CD4-positive, alpha-beta T cell (primary cell): ENCODE measurements at places on chromosomes 6 and 20. TPM values are rescaled to one million over a fixed set of nuclear protein-coding genes. Genes with fewer than 3 reads are reported as not detected.

DNA sequence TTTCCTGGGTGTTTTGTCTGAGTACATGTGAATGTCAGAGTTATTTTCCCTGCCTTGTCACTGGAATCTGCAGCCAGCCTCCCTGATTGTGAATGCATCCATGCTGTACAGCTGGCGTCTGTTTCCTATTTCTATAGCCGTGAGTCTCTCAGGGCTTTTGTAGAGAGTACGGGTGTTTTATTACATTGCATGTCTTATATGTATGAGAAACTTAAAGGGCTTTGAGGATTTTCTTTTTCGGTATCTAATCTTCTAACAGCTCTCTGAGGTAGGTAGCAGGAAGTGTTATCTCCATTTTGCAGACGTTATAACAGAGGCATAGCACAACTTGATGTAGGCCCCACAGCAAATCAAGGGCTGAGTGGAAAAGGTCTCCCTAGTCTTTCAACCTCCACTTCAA, 272.9 kb downstream of the PRL start:
- DNase-seq = no peak
- no peaks in the 10 kb centered on the region for H3K27me3 ChIP-seq
- H3K36me3 ChIP-seq = no peaks in the 10 kb centered on the region
- H3K27ac ChIP-seq = no peak overlapping the region

- H3K4me3 ChIP-seq = no peak overlapping the region
- DNase-seq = no peak
- no peak overlapping the region for H3K27ac ChIP-seq
- no peaks in the 10 kb centered on the region for H3K36me3 ChIP-seq
- H3K4me1 ChIP-seq = peaks cover 7% of the 10 kb centered on the region
Observed at GRCh38 chr20:24106150-24106800, 117.7 kb upstream of the GGTLC1 start.

GRCh38 chr20:50645253-50646068, 45.9 kb downstream of the RIPOR3 start:
- H3K4me1 ChIP-seq = no peaks in the 10 kb centered on the region
- no peaks in the 10 kb centered on the region for H3K36me3 ChIP-seq
- no peak overlapping the region for H3K4me3 ChIP-seq
- H3K27me3 ChIP-seq = peaks cover 2% of the 10 kb centered on the region
- DNase-seq = no peak
- H3K27ac ChIP-seq = no peak overlapping the region

GRCh38 chr6:165448210-165448609, 138.8 kb upstream of the C6orf118 start:
- no peak overlapping the region for H3K27ac ChIP-seq
- H3K4me3 ChIP-seq = no peak overlapping the region
- H3K4me1 ChIP-seq = no peaks in the 10 kb centered on the region
- no peaks in the 10 kb centered on the region for H3K27me3 ChIP-seq

DNA sequence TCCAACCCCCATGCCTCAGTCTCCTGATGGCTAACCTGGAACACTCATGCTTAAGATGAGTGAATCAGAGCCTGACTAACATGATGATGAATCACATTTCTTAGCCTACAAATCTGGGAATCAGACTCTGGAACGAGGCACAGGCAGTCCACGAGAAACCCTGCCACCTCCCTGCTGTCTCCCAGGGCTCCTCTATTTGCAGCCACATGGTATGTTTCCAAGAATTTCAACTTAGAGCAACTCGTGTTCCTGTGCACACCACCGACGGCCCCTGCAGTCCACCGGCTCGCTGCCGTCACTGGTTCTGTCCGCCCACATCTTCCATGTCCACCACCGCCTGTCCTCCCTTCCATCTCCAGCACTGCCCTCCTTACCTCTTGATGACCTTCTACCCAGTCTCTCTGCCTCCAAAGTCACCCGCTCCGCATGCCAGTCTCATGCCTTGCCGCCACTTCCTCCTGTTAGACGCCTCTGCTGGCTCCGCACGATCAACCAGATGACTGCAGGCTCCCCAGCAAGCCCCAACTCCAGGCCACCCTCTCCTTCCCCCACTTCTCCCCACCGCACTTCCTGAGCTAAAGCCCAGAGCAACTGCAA, 87.6 kb downstream of the AGPAT4 start:
- H3K27me3 ChIP-seq = no peaks in the 10 kb centered on the region
- peaks cover 3% of the 10 kb centered on the region for H3K4me1 ChIP-seq
- no peak overlapping the region for H3K27ac ChIP-seq
- DNase-seq = no peak

DNA sequence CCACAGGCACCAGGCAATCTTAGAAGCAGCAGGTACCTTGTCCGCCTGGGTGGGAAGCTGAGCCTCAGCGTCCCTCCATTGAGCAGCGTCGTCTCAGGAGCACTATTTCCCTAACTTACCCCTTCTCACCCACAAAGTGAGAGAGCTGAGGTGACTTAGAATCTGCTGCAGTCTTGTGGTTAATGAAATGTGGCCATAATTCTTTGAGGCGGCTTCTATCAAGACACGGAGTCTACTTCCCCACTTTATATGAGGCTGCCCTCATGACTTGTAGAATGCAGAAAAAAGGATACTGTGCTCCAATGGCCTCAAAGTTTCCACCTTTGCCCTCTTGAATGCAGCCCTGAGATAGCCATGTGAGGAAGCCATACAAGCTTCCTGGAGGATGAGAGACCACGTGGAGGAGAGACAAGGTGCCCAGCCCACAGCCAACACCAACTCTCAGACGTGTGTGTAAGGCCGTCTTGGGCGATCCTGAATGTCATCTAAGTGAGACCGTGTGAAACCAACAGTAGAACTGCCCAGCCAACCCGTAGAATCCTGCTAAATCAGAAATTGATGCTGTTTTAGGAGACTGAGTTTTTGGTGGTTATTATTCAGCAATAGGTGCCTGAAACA, 9.1 kb upstream of the TAGAP start:
- no peak overlapping the region for H3K27ac ChIP-seq
- H3K4me3 ChIP-seq = no peak overlapping the region
- DNase-seq = peak; percentile 53

- no peak overlapping the region for H3K27ac ChIP-seq
- no peak for DNase-seq
- H3K36me3 ChIP-seq = no peaks in the 10 kb centered on the region
- no peak overlapping the region for H3K4me3 ChIP-seq
- no peaks in the 10 kb centered on the region for H3K4me1 ChIP-seq
Observed at GRCh38 chr6:24614043-24614420, 32.0 kb downstream of the KIAA0319 start.

DNA sequence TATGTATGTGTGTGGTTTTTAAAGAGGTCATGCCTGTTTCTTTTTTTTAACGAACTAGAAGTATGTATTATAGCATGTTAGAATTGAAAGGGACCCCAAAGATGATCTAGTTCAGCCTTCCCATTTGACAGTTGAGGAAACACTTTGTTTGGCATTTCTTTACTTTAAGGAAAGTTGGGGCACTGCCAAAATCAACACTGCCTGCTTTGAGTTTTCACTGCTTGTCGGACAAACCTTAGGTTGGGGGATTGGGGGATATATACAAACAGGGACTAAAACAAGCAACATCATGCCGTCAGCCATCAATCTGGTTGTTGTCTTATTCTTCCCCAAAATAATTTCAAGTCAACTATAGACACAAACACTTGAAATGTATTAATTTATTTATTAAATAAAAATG, 14.1 kb upstream of the CALHM6 start:
- H3K4me3 ChIP-seq = no peak overlapping the region
- no peak for DNase-seq
- no peaks in the 10 kb centered on the region for H3K27me3 ChIP-seq
- peaks cover 10% of the 10 kb centered on the region for H3K4me1 ChIP-seq
- no peak overlapping the region for H3K27ac ChIP-seq

DNA sequence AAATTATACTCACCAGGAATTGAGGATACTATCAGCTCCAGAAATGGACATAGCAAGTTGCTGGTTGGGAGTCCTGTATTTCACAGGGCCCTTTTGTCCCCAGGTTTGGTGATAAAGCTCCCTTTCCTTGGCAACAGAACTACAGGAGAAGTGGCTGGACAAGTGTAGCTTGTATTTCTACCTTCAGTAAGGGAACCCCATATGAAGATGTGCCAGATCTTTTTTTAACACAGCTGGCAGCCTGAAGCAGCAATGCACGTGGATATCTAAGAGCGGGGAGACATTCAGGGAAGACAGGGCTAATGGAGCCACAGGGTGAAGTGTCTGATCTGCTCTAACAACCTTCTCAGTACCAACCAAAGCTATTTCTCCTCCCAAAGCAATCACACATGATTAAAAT, 373.9 kb upstream of the ID4 start:
- no peak overlapping the region for H3K4me3 ChIP-seq
- H3K27me3 ChIP-seq = no peaks in the 10 kb centered on the region
- no peak for DNase-seq
- H3K36me3 ChIP-seq = no peaks in the 10 kb centered on the region

- H3K4me1 ChIP-seq = no peaks in the 10 kb centered on the region
- no peak for DNase-seq
- peaks cover 3% of the 10 kb centered on the region for H3K36me3 ChIP-seq
- no peaks in the 10 kb centered on the region for H3K27me3 ChIP-seq
- no peak overlapping the region for H3K27ac ChIP-seq
Observed at GRCh38 chr20:34843421-34843820, 18.0 kb upstream of the NCOA6 start.

GRCh38 chr20:8398263-8399051, 266.4 kb downstream of the PLCB1 start:
- H3K27me3 ChIP-seq = no peaks in the 10 kb centered on the region
- no peak overlapping the region for H3K4me3 ChIP-seq
- H3K36me3 ChIP-seq = no peaks in the 10 kb centered on the region
- H3K4me1 ChIP-seq = no peaks in the 10 kb centered on the region

GRCh38 chr20:34084227-34084923, 27.7 kb downstream of the EIF2S2 start:
- H3K27me3 ChIP-seq = no peaks in the 10 kb centered on the region
- no peak overlapping the region for H3K27ac ChIP-seq
- DNase-seq = no peak
- H3K4me3 ChIP-seq = no peak overlapping the region
- peaks cover 83% of the 10 kb centered on the region for H3K36me3 ChIP-seq

RIMS4 gene
- not detected for total RNA-seq

TMC2 gene
- not detected for total RNA-seq

TMEM244 gene
- not detected for total RNA-seq

SAPCD1 gene
- total RNA-seq = 2.8 TPM

CEP250 gene
- 33.1 TPM for total RNA-seq

C6orf15 gene
- not detected for total RNA-seq

FOXC1 gene
- total RNA-seq = not detected

C6orf141 gene
- not detected for total RNA-seq

ARFRP1 gene
- 35.7 TPM for total RNA-seq
